Myometrial cell (primary cell): ENCODE measurements at places on chromosomes 4 and X. TPM values are rescaled to one million over a fixed set of nuclear protein-coding genes. Genes with fewer than 3 reads are reported as not detected.

Gene TRIML1
- total RNA-seq: not detected in 2 replicates

Gene SPANXN1
- total RNA-seq: not detected in 2 replicates

Gene ESX1
- total RNA-seq: 1.4 and 8.2 TPM in 2 replicates

Gene BGN
- 3.2 and 4.3 TPM in 2 replicates for total RNA-seq
